ENCODE measurements at places on chromosomes 5 and 9.

- no peak for DNase-seq
Measured at GRCh38 chr5:83011985-83012384, 65.2 kb downstream of the TMEM167A start.

GRCh38 chr5:2167671-2168070 lies 284.9 kb upstream of the IRX4 start:
- DNase-seq = no peak

- DNase-seq = no peak
Measured at GRCh38 chr5:123012321-123012720, 24.2 kb downstream of the PPIC start.

DNA sequence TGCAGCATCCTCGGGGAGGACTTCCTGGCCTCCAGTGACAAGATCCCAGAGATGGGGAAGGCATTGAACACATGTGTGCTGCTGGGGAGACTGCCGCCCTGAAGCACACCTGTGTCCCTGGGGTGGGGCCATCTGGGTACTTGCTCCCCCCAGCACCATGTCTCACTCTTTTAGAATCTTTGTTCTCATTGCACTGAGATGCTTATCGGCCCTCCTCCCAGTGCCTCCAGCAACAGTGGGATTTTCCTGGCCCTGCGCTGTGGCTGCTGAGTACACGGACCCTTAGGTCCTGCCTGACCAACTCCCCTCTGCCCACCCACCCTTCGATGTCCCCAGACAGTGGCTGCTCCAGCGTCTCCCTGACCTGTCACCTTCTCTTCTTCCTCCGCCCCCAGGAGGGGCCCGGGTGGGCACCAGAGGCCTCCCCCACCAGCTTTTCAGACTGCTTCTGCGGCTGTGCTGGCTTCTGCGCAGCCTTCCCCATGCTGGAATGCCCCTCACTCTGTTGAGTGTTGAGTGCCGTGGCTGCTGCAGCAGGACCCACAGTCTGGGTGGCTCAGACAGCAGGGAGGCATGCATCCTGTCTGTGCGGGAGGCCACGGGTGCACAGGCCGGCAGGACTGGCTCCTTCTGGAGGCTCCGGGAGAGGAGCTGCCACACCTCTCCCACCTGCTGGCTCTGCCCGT lies 145.9 kb upstream of the IRX2 start:
- DNase-seq = no peak

DNA sequence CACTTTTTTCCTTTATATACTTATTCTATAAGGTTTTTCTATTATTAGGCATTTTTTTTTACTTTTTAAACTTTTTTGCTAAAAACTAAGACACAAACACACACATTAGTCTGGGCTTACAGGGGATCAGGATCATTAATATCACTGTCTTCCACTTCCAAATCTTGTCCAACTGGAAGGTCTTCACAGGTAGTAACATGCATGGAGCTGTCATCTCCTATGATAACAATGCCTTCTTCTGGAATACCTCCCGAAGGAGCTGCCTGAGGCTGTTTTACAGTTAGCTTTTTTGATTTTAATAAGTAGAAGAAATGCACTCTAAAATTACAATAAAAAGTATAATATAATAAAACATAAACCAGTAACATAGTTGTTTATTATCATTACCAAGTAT lies 345.5 kb upstream of the PTGER4 start:
- DNase-seq = no peak

GRCh38 chr9:2047144-2047671 lies 32.1 kb downstream of the SMARCA2 start:
- no peak for DNase-seq
